ENCODE measurements at places on chromosomes 13 and 19.

GRCh38 chr13:39612023-39612637 lies 9.1 kb upstream of the LHFPL6 start:
- peak; percentile 17 for DNase-seq

- DNase-seq: no peak
These were observed 73.8 kb downstream of the GADD45B start for GRCh38 chr19:2549701-2550191.

DNA sequence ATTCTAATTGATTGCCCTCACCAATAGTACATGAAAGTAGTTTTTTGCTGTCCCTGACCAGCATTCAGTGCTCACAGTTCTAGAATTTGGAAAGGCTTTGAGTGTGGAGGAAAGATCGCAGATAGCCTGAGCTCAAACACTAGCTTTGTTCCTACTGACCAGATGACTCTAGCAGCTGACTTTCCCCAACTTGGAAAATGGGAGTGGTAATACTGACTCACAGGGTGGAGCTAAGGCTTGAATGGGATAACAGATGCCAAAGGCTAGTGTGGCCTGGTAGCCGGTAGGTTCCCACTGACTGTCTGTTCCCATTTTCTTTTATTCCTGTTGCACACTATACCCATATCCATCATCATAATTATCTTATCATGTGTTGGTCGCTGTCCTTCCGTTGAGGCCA lies 3.7 kb downstream of the ZSCAN22 start:
- DNase-seq: no peak

DNA sequence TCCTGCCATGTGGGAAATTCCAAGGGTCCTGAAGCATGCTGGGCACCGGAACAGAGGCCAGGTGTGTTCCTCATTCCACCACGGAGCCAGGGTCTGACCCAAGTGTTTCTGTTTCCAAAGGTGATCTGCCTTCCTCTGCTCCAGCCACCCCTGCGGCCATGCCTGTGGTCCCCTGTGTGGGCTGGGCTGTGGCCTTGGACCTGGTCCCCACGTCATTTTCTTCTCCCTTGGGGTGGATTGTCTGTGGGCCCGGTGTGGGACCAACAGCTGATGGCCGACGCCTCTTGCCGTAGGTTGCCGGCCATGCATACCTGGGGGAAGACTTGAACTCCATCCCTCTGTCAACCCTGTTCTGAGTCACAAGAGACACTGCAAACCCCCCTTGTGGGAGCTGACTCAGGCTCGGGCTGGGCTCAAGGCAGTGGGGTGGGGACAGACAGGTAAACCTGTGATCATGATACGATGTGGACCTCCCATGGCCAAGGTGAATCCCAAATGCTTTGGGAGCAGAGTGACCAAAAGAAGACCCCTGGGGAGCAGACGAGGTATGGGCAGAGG lies 35.0 kb downstream of the ATP11A start:
- no peak for DNase-seq

DNA sequence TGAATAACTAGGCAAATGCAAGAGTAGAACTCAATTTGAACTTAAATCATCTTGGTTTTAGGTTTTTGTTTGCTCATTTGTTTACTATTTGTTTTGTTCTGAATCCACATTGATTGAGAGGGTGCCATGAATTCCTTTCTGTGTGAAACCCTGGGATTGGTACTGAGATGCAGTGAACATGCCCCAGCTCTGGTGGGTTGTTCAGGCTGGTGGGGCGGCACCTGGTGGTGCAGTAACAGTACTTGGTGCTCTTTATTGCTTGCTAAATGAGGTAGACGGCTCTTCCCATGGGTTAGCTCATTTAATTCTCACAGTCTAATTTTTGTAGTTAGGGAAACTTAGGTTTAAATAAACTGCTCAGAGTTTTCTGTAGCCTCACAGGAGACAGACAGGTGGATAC lies 48.4 kb downstream of the WASF3 start:
- DNase-seq: no peak

DNA sequence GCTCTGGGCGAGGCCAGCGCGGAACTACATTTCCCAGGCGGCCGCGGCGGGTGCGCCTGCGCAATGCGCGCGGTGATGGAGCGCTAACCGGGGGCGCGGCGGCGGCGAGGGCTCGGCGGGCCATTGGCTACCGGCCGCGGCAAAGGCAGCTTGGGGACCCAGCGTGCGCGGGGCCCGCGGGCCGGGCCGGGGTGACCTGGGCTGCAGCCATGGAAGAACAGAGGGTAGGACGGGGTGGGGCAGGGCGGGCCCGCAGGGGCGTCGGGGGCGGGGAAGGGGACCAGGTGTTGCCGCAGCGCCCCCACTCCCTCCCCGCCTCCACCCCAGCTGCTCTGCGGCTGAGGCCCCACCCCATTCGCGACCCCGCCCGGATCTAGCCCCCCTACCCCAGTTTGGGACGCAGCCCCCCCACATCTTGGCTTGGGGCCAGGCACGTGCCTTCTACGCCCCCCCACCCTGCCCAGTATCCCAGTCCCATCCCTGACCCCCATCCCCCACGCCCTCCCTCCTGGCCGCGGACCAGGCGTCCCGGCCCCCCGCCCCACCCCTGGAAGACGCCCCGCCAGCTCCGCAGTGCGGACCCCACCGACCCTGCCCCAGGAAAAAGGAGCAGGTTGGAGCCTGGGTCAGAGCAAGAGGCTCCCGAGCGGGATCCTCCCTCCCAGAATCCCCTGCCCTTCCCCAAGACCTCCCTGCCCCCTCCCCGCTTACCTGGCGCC lies at the start of gene FSD1:
TSS of gene FSD1 (plus strand) at position 61 of the 719 bp plus-strand sequence. CDS start at position 210, 149 bp downstream.
- peak; percentile 56 for DNase-seq

DNA sequence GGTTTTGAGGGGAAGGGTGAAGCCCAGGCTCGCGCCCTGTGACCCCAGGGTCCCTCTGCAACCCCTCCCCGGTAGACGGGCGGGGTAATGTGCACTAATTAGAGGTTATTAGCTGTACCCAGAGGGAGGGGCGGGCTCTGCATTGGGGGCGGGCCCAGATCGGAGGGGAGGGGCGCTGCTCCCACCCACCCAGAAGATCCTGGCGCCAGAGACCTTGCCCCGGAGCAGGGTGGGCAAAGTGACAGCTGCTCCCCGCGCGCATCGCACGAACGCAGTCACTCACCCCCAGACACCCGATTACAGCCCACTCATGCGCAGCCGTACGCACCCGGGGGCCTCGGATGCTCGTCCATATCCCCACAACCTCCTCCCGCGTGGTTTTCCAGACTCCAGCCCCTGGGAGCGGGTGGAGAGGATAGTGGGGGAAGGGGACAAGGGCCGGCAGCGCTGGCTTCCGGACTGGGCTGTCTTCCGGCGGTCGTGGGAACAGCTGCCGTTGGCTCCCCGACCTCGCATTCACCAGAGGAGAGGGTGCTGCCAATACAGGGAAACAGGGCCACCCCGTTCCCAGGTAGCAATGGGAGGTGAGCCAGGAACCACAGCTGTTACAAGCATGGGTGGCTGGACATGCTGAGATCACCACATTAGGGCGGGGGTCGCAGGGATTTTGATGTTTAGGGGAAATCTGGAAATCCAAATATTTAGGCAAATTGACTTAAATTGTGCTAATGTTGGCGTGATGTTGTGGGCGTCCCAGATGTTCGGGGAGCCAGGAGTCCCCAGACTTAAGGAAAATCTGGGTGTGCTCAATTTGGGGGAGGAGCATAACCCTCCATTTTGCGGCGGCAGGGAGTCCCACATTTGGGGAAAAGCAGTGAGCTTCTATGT lies 2.9 kb upstream of the HOOK2 start:
- no peak for DNase-seq

DNA sequence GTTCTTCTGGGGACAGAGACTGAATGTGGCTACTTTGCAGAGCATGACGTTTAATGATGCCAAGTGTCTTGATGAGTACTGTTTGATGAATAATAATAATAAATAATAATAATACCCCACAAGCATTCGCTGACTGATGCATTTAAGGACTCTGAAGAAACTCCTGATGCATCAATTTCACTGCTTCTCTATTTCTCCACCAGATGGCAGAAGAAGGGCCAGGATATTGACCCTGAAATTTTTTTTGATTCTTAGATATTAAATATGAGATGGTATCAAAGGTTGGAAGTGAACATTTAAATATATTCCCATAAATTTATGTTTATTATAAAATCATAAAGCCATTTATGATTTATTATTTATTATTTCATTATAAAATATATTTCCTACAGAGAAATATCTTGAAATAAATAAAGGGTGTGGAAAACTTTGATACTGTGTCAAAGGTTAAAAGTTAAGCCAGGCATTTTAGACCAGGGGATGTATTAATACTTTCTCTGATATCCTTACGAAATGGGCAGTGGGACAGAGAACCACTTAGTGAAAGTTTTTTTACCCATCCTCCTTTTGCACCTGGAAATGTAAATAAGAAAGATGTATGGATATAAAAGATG lies 170.9 kb downstream of the LACC1 start:
- no peak for DNase-seq

- DNase-seq: no peak
These were observed 716 bp downstream of the ZNF573 start for GRCh38 chr19:37778613-37779126.

GRCh38 chr13:64505336-64505910 lies 2724.7 kb downstream of the PCDH9 start:
- DNase-seq: no peak
